ENCODE measurements at places on chromosomes 13 and 19. TPM values are rescaled to one million over a fixed set of nuclear protein-coding genes. Genes with fewer than 3 reads are reported as not detected.

- DNase-seq, result no peak
Measured at GRCh38 chr13:51804295-51805172, 571 bp upstream of the DHRS12 start.

- no peak for DNase-seq
Measured at GRCh38 chr19:12834976-12835757, 788 bp upstream of the RTBDN start.

DNA sequence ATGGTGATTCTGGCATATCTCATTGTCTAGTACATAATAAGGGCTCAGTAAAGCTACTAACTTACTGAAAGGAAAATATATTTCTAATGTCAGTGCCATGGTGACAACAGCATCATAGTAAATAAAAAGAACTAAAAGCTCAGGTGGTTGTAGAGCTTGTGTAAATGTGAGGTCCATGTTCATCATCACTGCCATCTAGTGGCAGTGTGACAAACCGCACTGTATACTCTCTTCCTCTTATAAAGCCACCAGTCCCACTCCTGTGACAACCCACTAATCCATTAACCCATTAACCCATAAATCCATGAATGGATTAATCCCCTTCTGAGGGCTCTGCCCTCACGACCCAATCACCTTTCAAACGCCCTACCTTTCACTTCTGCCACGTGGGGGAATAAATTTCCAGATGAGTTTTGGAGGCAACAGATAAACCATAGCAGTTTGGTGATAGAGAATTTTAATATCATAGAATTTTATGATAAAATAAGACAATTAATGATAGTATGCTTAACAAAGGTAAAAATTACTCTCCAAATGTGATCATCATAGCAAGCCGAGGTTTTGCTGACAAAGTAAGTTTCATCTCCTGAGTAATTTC is 160.4 kb upstream of the SGCG start:
- no peak for DNase-seq

DNA sequence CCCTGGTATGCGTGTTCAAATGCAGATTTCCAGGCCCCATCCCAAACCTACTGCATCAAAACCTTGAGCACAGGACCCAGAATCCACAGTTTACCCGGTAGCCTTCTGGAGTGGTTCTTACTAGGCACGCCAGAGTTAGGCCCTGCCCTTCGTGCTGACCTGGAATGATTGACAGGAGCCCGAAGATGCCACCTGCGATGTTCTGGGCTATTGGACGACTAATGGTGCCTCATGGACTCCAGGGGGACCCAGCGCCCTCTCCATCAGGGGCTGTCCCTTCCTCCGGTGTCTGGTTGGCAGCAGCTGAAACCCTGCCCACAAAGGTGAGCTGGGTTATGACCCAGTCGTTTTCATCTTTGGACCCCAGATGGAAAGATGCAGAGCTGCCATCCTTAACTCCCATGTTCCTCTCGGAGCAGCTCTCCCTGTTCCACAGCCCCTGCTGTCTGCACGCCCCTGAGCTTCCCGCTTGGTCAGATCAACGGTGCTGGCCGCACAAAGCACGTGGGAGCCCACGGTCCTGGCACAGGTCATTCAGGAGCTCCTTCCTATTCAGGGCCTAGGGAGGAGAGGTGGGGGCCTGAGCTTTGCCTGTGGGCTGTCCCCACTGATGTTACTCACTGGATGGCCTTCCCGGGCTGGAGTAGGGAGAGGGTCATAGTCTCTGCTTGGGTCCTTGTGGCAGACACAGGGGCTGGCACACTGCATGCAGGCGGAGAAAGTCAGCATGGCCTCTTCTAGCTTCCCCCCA is 65.8 kb downstream of the GPR12 start:
- DNase-seq, result no peak

GRCh38 chr19:7970716-7971448 is 27.4 kb upstream of the TIMM44 start:
- no peak for DNase-seq

DNA sequence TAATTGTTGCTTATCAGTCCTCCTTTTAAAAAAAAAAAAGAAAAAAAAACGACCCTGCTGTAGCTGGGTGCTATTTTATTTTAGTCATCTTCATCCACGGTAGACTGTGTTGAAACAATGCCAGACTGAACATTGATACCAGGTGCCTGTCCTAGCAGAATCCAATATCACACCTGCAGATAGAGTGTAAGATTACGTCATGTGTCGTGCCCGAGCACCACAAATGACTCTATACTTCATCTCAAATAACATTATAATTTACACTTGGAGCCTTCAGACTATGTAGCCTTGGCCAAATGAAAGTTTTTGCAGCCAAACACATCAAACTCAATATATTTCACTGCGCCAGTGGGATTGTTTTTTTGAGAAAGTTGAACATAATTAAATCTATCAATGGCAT is 410.6 kb downstream of the FGF9 start:
- no peak for DNase-seq

DNA sequence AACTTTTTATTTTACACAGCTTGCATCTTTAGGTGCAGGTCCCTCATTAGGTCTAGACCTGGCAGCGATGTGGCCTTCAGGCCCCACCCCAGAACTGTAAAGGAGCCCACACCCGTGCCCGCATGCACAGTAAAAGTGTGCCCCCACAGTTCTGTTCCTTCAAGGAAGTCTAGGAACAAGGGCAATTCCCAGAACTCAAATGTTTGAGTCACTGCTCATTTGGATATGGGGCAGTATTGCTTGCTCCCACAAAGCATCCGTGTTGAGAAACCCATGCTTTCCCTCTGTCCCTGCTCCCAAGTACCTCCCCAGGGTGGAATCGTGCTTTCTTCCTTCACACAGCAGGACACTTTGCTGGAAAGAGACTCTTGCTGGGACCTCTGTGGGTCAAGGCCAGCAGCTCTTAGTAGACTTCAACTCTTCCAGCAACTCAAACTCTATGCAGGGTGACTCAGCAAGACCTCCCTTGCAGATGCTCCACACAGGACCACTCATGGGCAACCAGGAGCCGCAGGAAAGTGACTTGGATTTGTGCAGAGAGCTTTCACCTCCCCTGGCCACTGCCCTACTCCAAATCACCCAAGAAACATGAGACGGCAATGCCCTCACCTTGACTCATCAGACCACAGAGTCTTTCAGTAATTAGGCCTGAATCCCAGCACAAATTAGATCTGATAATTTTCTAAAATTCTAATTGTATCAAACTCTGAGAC is 12.3 kb downstream of the SLC7A1 start:
- DNase-seq, result no peak

DNA sequence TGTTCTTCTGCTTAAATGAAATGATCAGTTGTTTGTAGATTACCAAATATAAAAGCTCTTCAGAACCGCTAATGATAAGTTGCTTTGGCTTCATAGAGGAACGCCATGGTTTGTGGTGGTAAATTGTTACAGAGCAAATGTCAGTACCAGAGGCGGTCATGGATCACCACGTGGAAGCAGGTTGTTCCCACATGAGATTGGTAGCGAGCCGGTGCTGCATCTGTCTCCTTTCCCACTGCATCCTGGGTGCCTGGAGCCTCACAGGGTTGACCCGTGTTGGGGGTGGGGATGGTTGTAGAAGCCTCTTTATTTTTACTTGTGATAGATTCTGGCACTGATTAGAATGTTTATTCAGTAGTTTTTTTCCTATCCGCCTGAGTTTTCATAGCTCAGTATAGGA is 14.7 kb downstream of the GARRE1 start:
- no peak for DNase-seq

DNA sequence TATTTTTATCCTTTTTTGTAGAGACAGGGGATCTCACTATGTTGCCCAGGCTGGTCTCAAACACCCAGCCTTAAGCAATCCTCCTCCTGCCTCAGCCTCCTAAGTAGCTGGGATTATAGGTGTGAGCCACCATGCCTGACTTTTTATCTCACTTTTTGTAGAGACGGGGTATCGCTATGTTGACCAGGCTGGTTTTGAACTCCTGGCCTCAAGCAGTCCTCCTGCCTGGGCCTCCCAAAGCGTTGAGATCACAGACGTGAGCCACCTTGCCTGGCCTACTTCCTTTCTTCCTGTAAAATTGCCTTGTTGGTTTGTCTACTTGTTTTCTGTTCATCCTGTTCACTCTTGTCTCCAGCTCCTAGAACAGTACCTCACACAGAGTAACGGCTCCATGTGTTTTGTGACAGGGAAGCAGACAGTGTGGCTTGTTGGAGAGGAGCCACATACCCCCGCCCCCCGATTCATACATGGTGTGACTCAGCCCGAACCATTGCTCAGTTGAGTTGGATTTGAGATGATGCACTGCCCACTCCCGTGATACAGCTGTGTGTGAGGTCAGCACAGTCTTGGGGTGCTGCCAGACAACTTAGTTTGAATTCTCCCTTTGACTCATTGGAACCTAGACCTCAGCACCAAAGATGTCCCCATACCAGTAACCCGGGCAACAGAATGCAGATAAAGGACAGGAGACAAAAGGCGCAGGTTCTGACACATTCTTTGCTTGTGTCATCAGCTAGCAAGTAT is 34.2 kb downstream of the GPR42 start:
- no peak for DNase-seq

DNA sequence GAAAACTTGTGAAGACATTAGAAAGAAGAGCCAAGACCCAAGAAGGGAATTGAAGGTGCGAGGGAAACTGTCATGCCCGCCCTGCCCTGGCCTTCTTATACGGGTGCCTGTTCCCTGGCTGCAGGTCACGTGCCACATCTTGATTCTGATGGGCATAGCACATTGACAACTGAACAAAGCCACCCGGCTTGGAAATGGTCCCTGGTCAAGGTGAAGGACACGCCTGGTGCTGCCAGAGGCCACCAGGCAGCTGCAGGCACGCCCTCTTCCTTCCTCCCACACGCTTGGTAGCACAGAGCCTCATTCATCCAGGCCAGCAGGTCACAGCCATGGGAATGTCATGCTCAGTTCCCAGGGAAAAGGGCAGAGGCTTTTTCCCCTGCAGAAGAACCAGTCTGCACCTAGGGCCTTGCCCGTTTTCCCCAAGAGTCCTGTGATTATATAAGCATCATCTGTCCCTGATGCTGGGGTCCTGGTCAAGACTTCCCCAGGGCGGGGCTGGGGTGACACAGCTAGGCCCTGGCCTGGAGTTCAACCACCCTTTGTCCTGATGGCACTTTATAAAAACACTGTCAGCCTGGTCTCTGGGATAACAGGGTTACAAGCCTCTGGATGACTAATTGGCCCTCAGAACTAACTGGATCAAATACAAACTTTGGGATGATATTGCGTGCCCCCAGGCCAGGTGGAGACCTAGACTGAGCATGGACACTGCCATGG is 56.0 kb downstream of the CDADC1 start:
- no peak for DNase-seq

- DNase-seq, result no peak
Measured at GRCh38 chr19:7304200-7304599, 10.0 kb upstream of the INSR start.

GRCh38 chr13:80166352-80166751 is 174.6 kb downstream of the SPRY2 start:
- no peak for DNase-seq

- no peak for DNase-seq
Measured at GRCh38 chr13:80716610-80717081, 375.7 kb upstream of the SPRY2 start.

DNA sequence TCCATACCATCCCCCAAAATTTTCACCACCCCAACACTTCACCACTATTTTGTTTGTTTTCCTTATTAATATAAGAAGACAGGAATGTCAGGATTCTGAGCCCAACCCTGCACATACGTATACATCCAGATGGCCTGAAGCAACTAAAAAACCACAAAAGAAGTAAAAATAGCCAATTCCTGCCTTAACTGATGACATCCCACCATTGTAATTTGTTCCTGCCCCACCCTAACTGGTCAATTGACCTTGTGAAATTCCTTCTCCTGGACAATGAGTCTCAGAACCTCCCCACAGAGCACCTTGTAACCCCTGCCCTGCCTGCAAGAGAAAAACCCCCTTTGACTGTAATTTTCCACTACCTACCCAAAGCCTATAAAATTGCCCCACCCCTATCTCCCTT is 132.5 kb downstream of the ZNF675 start:
- DNase-seq, result no peak

GRCh38 chr19:19321141-19321577 is 530 bp downstream of the MAU2 start:
- DNase-seq, result no peak

Gene APC2
- polyA plus RNA-seq, result 0.66 TPM

Gene DENND1C
- polyA plus RNA-seq, result 1.4 TPM

Gene CNFN
- 2.4 TPM for polyA plus RNA-seq

Gene PODNL1
- polyA plus RNA-seq, result 2.4 TPM

Gene SOX21
- polyA plus RNA-seq, result not detected

Gene COG3
- polyA plus RNA-seq, result 16.9 TPM

Gene MEIS3
- polyA plus RNA-seq, result 58.5 TPM

Gene ZNF626
- polyA plus RNA-seq, result 8.6 TPM

Gene KCNC3
- 0.52 TPM for polyA plus RNA-seq

Measured in urinary bladder (tissue), 4 donors.